ENCODE measurements at places on chromosomes 12 and 14.

DNA sequence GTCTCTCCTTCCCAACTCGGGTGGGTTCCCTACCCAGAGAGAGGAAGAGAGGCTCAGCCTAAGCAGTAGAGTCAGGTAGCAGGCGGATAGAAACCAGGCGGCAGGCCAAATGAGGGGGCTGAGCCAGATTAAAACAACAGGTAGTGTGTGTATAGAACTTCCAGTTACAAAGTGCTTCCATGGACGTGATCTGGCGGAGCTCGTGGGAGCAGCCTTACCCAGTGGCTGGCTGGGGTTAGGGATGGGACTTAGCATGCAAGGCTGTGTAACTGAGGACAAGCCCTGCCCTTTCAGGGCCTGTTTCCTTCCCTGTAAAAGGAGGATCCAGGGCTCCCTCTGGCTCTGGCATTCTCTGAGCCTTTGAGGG, 8.3 kb downstream of the KRT80 start:
- H3K27ac ChIP-seq, result no peak overlapping the region
- H3K36me3 ChIP-seq, result no peaks in the 10 kb centered on the region
- no peak for DNase-seq
- no peak overlapping the region for H3K4me3 ChIP-seq
- H3K4me1 ChIP-seq, result peaks cover 3% of the 10 kb centered on the region

- H3K27ac ChIP-seq, result peak overlapping the region; percentile 80
- no peaks in the 10 kb centered on the region for H3K27me3 ChIP-seq
- no peak for DNase-seq
- H3K4me1 ChIP-seq, result peaks cover 25% of the 10 kb centered on the region
- H3K36me3 ChIP-seq, result peaks cover 24% of the 10 kb centered on the region
These were observed 778 bp downstream of the DNM1L start for GRCh38 chr12:32679920-32680237.

GRCh38 chr12:70048521-70049250, 194.5 kb upstream of the CNOT2 start:
- H3K36me3 ChIP-seq, result no peaks in the 10 kb centered on the region
- H3K27me3 ChIP-seq, result peaks cover 2% of the 10 kb centered on the region
- H3K27ac ChIP-seq, result no peak overlapping the region
- H3K4me1 ChIP-seq, result peaks cover 9% of the 10 kb centered on the region
- no peak for DNase-seq

DNA sequence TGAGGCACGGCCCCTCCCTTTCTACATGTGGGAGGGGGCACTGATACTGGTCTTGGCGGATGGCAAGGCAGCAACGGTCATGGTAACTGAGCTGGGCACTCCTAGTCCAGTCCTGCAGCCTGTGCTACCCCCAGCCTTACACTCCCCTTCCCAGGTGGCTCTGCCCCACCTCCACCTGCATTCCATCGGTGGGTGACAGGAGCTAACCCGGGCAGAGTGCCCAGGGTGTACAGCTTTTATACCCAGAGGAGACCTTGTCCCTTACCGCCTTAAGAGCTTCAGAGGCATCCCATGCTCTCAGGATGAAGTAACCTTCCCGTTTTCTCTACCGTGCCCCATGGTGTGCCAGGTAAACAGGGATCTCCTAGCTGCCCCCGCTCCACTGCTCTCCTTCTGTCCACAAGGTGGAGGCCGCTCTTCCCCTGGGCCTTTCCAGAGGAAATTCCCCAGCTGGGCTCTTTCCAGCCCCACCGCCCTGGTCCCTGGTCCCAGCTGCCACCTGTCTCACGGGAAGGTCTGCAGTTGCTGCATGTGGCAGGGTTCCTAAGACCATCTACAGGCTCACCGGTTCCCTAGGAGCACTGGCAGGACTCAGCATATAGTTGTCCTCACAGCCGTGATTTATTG, 20.5 kb downstream of the BRI3BP start:
- H3K27ac ChIP-seq, result no peak overlapping the region
- no peak overlapping the region for H3K4me3 ChIP-seq
- H3K27me3 ChIP-seq, result no peaks in the 10 kb centered on the region
- no peaks in the 10 kb centered on the region for H3K4me1 ChIP-seq
- DNase-seq, result no peak
- peaks cover 33% of the 10 kb centered on the region for H3K36me3 ChIP-seq

DNA sequence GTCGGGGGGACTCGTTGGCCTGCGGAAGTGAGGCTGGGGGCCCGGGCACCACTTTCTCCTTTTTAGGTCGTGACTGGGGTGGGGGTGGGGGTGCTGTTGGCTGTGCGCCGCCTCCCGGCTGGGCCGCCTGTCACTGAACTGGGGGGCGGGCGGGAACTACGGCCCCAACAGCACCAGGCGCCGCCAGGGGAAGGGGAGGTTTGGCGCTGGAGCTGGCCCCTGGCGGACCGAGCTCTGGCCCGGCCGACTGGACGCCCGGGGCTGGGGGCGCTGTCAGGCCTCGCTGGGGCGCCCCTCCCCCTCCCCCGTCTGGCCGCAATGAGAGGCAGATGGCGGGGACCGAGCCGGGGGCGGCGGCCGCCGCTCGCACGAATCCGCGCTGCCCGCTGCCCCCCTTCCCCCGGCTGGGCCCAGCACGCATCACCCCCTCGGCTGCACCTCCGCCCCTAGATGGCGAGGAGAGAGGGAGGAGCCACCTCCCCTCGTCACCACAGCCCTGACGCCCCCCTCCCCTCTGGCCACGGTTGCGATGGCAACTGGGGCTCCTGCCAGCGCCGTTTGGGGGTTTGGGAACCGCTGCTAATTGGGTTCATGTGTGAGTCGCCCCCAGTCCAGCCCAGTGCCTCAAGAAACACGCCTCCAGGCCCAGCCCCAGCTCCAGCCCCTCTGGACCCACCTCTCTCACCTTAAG, 723 bp downstream of the NFATC4 start:
- DNase-seq, result no peak
- H3K27me3 ChIP-seq, result peaks cover 41% of the 10 kb centered on the region
- H3K27ac ChIP-seq, result no peak overlapping the region
- H3K36me3 ChIP-seq, result no peaks in the 10 kb centered on the region

DNA sequence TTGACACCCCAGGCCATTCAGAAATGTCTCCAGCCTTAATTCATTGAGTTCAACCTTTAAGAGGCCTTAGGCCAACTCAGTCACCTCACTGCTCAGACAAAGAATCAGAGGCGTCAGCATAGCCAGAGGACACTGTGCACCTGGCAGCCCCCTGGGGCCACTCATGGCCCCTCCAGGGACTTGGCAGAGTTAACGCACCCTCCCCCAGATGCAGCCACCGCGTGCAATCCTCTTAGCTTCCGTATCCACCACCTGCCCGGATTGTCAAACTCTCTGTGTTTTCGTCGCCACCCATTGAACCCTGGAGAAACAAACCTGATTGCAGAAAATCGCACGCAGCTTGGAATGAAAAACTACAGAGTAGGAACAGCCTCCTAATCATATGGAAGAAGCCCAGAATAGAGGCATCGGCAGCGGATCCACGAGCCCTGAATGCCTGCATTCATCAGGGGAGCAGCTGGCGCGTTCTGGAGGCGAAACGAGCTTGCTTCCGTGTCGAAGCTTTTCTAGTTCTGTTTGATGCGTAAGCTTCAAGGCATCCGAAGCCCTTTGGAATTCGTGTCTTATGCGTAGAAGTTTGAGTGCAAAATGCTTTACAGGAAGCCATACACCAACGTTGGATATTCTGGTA, 22.4 kb downstream of the BRI3BP start:
- H3K36me3 ChIP-seq, result peaks cover 46% of the 10 kb centered on the region
- no peaks in the 10 kb centered on the region for H3K4me1 ChIP-seq
- H3K27ac ChIP-seq, result no peak overlapping the region
- no peaks in the 10 kb centered on the region for H3K27me3 ChIP-seq
- no peak overlapping the region for H3K4me3 ChIP-seq

DNA sequence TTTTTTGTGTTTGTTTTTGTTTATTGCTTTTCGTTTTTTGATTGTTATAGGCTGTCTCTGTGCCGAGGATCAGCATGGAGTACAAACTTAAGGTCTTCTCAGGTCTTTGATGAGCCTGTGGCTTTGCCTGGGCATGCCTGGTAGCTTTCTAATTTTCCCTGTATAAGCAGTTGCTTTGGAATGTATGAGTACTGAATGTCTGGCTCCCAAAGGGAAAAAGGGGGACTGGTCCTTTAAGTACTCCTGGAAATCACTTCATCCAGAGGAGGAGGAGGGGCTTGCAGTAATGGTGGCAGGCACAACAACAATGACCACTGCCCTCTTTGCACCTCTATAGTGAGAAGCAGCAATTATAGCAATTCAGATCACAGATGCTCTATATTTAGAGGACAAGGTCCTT, 67.6 kb upstream of the TTC7B start:
- H3K4me1 ChIP-seq, result no peaks in the 10 kb centered on the region
- no peak overlapping the region for H3K4me3 ChIP-seq
- H3K27ac ChIP-seq, result no peak overlapping the region
- no peak for DNase-seq

DNA sequence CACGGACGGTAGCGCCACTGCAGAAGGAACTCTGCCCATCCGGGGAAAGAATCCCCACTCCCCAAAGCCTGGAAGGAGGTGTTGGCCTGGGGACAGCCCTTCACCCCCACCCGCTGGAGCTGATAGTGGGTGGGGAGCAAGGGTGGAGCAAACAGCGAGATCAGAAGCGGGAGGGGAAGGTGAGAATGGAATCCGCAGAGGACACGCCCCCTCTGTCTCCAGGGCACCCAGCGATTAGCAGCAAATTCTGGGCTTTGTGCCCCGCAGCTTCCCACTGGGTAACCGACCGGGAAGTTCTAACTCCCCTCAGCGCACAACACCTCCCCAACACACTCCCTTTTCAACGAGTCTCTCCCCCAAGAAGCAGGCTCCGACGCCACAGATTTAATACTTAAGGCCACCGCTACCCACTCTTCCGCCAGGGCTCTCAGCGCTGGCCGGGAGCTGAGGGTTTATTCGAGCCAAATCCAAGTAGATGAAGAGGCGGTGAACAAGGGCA, 1.4 kb downstream of the SLC25A29 start:
- peaks cover 20% of the 10 kb centered on the region for H3K4me1 ChIP-seq
- peak overlapping the region; percentile 12 for H3K27ac ChIP-seq
- H3K36me3 ChIP-seq, result no peaks in the 10 kb centered on the region
- H3K27me3 ChIP-seq, result peaks cover 17% of the 10 kb centered on the region

DNA sequence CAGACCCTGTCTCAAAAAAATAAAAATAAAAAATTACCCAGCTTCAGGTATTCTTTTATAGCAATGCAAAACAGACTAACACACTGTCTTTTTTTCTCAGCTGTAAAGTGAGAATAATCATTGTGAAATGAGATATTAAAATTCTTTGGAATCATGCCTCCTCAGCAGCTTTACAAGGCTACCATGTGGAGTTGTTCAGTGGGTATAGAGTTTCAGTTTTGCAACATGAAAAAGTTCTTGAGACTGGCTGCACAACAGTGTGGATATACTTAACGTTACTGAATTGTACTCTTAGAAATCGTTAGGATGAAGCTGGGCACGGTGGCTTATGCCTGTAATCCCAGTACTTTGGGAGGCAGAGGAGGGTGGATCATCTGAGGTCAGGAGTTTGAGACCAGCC, 15.7 kb upstream of the MAPKAPK5 start:
- no peak overlapping the region for H3K27ac ChIP-seq
- peaks cover 22% of the 10 kb centered on the region for H3K27me3 ChIP-seq
- no peak overlapping the region for H3K4me3 ChIP-seq
- H3K36me3 ChIP-seq, result no peaks in the 10 kb centered on the region
- DNase-seq, result no peak

DNA sequence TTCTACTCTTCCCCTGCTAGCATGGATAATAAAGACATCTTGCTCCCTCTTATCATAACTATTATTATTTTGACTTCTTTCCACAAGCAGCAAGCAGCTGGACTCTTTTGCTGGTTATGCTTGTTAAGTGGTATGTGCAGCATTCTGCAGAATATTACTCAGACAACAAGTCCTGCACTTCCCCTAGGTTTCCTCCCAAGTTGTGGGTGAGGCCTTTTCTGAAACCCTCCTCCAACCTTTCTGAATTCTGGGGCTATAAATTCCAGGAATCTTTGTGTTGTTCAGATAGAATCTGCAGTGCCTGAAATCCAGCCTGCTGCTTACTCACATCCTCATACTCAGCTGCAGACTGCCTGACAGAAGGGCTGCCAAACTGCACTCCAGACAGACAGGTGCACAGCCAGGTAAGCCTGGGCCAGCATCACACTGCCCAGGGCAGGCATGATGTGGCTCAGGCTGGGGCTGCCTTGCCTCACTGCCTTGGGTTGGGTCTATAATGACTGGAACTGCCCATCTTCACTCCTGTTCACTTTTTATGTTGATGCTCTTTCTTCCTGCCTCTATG, 6.2 kb upstream of the DHRS2 start:
- H3K27me3 ChIP-seq, result peaks cover 6% of the 10 kb centered on the region
- H3K4me1 ChIP-seq, result peaks cover 15% of the 10 kb centered on the region
- no peaks in the 10 kb centered on the region for H3K36me3 ChIP-seq
- DNase-seq, result no peak
- no peak overlapping the region for H3K4me3 ChIP-seq

- no peaks in the 10 kb centered on the region for H3K36me3 ChIP-seq
- H3K27ac ChIP-seq, result no peak overlapping the region
- H3K4me3 ChIP-seq, result no peak overlapping the region
- H3K27me3 ChIP-seq, result peaks cover 12% of the 10 kb centered on the region
- DNase-seq, result no peak
These were observed 309.9 kb downstream of the BCL11B start for GRCh38 chr14:98962118-98962517.

DNA sequence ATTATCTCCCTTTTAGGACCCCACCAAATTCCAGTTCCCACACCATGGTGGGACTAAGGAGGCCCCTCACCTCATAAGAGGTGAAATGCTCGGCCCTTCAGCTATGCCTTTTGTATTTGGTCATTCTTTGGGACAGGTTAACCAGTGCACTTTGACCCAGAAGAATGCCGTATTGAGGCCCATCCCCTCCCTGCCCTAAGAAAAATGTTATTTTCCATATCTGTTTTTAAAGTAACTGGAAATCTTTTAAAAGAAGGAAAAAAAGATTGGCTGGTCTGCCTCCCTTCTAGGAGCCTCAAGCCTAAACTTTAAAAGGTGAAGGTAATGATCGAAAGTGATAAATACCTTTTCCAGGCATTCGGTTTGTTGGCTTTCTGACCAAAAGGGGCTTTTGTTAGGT, 5.7 kb upstream of the HOXC13 start:
- H3K27ac ChIP-seq, result no peak overlapping the region
- no peaks in the 10 kb centered on the region for H3K4me1 ChIP-seq
- no peak overlapping the region for H3K4me3 ChIP-seq
- H3K36me3 ChIP-seq, result no peaks in the 10 kb centered on the region
- peaks cover 93% of the 10 kb centered on the region for H3K27me3 ChIP-seq

DNA sequence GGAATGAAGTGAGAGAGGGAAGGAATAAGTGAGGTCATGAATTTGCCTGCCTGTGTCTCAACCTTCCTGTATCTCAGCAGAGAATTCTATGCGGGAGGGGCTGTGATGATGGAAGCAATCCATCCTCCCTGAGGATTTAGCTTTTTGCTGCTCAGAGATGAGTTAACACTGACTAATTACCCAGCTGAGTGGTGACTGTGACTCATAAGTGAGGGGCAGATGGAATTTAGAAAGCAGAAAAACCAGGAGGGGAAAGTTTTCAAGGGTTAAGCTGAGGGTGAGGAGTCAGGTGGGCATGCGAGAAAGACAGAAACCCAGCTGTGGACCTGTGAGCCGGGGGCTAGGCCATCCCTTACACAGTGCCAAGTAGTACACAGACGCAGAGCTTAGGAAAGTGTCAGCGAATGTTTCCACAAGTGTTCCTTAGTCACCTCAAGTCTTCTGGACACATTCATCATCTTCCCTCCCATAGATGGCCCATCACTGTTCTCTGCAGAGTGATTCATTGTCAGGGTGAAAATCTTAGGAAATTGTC, 277.9 kb downstream of the IPO8 start:
- H3K27me3 ChIP-seq, result no peaks in the 10 kb centered on the region
- H3K4me1 ChIP-seq, result no peaks in the 10 kb centered on the region
- no peak for DNase-seq
- no peak overlapping the region for H3K4me3 ChIP-seq
- no peaks in the 10 kb centered on the region for H3K36me3 ChIP-seq
